Activated CD8-positive, alpha-beta memory T cell treated with anti-CD3 and anti-CD28 coated beads for 1 hour (primary cell): ENCODE measurements at places on chromosomes 2 and 18.

DNA sequence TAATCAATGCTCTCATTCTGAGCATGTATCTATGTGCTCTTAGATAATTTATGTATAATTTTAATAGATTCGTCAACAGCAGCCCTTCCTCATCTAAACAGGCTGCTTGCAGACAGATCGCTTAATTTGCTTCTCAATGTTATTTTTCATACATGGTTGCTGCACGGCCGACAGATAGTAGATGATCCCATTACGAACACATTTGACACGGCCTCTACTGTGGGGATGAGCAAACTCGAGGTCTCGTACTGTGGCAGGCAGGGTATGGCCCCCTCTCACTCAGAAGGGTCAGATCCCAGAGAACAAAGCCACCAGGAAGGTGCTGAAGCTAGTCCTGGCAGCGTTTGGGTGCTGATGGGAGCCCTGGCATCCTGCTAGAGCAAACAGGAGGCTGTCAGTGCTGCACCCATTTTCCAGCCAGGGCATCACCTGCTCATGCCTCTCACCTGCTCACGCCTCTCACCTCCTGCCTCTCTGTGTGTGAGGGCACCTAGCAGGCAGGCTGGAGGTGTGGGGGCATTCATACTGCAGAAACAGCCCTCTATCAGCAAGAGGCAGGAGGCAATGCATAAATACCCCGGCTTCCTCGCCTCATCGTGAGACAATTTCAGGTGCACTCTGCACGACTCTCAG lies 80.0 kb downstream of the KLHL29 start:
- no peak for DNase-seq

DNA sequence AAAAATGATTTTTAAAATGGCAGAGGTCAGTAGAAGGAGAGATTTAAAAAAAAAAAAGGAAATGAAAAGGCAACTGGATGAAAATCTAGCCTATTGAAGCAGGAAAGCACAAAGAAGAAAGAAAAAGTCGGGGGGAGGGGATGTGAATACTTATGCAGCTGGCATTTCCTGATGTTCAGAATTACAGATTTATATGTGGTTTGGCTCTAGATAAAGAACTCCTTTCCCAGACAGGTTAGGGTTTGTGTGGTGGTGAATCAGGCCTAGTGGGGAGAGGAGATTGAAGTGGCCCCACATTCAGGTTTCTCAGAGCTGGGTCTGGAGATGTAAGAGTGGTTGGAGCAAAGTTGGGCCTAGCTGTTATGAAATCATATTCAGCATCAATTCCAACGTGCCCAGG lies 394.4 kb downstream of the FIGN start:
- no peak for DNase-seq

GRCh38 chr2:227818675-227819397 lies 5.2 kb downstream of the CCL20 start:
- no peak for DNase-seq

GRCh38 chr2:119792907-119793312 lies 33.2 kb downstream of the PTPN4 start:
- DNase-seq, result no peak

DNA sequence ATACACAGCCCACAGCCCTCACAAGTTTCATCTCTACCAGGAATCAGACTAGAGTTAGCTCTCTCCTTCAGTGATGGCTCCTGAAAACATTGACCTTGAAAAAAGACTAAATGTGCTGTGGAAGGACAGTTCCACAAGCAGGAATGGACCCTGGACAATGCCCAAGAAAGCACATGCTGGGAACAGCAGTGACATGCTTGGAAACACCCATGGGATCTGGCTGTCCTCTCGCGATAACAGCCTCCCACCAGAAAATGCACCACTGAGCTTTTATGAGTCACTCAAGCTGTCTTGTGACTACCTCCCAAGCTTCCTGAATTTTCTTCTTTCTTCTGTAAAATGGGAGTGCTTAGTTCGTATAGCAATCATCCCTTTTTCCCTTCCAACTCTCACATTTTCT lies 269.2 kb downstream of the LRATD1 start:
- DNase-seq, result no peak

DNA sequence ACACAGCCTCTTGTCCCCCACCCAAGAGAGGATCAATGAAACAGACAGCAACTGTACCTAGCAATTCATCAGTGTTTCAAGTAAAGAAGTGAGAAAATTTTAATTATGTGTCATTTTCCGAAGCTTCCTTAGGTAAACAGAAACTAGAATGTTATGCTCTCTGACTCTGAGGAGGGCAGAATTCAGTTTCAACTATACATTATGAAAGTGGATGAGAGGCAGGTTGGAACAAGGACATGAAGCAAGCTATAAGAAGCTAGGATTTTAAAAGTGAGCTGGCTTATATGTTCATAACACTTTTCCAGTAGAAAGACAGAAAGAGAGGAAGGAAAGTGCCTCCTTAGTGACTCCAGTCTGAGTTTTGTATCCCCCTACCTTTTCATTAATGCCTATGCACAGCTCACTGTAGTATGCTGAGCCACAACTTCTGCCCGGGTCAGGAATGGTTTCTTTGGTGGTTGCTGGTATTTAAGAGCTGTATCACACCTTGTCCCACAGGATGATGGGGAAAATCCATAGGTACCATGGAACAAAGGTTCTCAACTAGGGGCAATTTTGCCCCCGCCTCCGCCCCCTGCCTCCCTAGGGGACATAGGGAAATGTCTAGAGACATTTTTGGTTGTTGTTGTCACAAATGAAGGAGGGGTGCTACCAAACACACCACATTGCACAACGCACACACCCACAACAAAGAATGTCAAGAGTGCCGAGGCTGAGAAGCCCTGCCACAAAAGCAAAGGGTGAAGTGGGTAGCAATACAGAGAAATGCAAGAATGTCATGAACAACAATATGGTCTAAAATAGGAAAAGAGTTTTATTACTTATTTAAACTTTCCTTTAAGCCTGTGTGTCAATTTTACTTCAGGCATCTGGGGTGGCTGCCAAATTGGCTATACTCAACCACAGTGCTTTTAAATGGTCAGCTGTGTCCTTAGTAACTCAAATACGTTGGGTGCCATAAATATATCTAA lies 161.0 kb upstream of the ZFP36L2 start:
- no peak for DNase-seq

GRCh38 chr2:28515176-28515751 lies 19.4 kb downstream of the PLB1 start:
- no peak for DNase-seq

- no peak for DNase-seq
These were observed 30.0 kb downstream of the VIL1 start for GRCh38 chr2:218448934-218449333.

DNA sequence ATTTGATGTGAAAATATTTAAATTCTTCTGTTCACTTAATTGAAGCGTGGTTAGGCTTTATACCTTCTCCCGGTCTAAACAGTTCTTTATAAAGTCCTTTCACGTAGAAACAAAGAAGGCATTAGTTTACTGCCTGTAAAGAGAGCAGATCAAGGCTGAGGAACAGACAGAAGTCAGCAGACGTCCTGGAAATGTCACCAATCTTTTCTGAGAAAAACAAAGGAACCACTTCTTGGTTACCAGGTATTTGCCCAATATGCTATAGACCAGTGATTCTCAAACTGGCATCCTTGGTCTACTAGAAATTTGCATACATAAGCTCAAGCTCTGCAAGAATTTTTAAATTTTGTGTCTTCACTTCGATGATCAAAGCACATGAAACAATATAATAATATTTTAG lies 89.2 kb upstream of the STK17B start:
- DNase-seq, result no peak
